Left forelimb (tissue), 1 donor: ENCODE measurements at places on chromosomes 5 and 9.

GRCh38 chr9:121638399-121638798, 13.0 kb upstream of the DAB2IP start:
- no peak for DNase-seq

DNA sequence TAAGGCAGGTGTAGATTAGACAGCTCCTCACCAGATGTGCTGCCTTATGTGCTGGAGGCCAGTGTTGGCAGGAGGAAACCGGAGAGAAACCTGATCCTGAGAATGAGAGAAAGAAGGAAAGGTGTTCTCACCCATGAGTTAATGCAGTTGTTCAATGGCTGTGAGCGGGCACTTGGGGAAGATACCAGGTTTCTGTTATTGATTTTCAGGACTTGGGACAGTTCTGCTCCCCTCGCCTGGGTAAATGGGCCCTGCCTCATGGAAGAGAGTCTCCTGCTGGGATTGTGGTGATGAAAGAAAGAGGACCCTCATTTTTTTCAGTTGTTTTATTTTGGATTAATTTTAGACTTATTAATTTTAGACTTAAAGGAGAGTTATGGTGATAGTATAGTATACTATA, 59.5 kb downstream of the EGFLAM start:
- DNase-seq: no peak

- DNase-seq: no peak
These were observed 1277.7 kb upstream of the NUDT12 start for GRCh38 chr5:104840284-104840683.

DNA sequence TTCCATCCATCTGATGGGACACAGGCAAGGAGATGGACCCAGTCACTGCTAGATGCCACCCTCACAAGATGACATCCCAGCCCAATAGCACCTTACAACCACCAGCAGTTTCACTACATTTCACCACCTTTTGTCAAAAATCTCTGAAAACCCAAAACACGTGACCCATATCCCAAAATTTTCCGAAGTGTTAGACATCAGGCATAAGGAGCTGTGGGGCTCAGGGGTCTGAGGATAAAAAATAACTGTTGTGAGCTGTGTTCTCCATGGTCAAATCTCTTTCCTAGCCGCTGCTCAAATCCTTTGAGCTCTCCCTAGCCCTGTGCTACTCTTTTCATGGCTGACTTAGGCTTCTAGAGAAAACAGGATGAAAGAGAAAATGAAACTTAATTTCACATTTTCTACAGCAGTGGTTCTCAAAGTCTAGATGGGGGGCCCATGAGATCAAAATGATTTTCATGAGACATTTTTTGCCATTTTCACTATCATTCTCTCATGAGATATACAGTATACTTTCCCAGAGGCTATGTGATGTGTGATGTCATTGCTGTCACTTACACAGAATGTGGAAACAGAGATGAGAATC, 40.7 kb downstream of the TIMD4 start:
- DNase-seq: no peak

GRCh38 chr5:123285122-123286023, 137.8 kb downstream of the CEP120 start:
- DNase-seq: no peak

DNA sequence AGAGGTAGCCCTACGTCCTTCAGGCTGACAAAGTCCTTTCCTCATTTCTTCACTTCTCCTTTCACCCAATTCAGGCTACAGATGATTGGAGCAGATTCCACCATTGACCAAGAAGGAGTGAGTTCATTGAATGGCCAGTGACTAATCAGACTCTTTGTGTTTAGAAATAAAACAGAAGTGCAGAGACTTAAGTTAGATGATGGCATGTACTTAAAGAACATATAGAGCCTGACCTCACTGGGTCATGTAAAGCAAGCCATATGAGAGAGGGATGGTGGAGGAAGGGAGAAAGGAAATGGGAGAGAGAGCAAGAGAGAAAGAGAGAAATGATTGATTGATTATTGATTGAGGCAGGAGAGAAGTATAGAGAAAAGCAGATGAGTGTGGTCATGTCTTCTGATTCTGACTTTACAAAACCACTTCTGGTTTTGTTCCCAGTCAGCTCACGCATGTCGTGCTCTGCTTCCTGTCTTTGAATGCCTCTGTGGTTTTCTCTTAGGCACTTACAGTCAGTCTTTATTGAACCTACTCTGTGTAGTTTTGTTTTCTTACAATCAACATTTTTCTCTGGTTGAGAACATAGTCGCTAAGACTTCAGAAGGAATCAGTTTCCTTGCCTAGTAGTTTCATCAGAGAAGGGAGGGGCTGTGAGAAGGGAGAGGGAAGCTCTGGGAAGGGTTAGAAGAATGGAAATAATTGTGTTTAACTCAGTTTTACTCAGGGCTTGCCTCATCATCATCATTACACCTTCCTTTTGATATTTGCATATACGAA, 149.2 kb upstream of the KLF9 start:
- DNase-seq: no peak

DNA sequence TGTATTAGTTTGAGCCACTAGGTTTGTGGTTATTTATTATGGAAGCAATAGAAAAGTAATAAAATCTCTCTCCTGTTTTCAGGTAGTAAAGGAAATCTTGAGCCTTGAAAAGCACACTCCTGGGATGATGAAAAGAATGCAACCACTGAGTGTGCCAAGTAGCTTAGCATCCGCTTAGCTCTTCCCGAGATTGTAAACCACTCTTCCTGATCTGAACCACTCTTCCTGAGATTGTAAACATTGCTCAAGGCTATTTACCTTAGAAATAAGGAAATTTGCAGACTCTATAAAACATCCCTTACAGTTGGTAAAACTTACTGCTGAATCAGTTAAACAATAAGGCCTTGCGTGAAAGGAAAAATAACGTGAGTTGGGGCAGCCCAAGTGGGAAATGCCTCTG, 17.4 kb upstream of the IL33 start:
- no peak for DNase-seq

DNA sequence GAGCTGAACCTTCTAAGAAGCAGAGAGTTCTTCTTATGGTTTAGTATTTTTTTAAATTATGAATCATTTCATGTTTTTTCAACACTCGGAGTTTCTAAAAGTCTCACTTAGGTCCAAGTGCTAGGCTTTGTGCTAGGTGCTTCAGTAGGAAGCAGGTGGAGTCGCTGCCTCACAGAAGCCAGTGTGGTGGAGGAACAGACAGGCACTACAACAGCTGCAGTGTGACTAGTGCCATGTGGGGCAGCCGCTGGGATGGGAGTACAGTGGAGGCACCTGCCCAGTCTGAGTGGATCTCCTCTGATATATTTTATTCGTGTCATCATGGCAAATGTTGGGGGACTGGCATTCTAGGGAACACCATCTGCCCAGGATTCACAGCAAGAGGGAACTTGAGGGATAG, 15.3 kb downstream of the PCDHGC5 start:
- DNase-seq: no peak

GRCh38 chr9:99725852-99726251, 95.8 kb upstream of the NR4A3 start:
- no peak for DNase-seq

- no peak for DNase-seq
These were observed 23.2 kb upstream of the SLC25A51 start for GRCh38 chr9:37927132-37927531.

- DNase-seq: no peak
These were observed 3.2 kb downstream of the PPARGC1B start for GRCh38 chr5:149733129-149733900.

GRCh38 chr9:14993901-14994554, 83.8 kb upstream of the FREM1 start:
- no peak for DNase-seq

DNA sequence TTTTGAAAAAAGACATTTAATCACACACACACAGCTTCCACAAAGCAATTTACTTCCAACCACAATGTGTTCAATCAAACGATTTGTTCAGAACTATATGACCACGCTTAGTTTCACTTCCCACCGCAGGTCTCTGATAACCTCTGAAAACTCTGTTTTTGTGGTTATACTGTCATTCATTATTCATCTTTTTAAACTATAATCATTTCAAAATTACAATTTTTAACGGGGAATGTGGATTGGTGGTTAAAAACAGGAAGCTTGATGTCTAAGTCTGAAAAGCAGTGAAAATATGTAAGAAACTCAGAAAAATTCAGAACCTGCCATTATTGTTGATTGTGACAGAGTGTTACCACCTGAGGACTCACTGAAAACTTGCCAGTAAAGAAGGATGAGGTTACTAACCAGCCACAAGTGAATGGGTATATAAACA, 12.7 kb upstream of the TMEM174 start:
- DNase-seq: no peak

GRCh38 chr5:160434022-160434531, 12.4 kb downstream of the PTTG1 start:
- no peak for DNase-seq

GRCh38 chr5:43376496-43377140, 35.6 kb downstream of the CCL28 start:
- no peak for DNase-seq

- no peak for DNase-seq
These were observed 44.8 kb downstream of the LURAP1L start for GRCh38 chr9:12819436-12820185.

DNA sequence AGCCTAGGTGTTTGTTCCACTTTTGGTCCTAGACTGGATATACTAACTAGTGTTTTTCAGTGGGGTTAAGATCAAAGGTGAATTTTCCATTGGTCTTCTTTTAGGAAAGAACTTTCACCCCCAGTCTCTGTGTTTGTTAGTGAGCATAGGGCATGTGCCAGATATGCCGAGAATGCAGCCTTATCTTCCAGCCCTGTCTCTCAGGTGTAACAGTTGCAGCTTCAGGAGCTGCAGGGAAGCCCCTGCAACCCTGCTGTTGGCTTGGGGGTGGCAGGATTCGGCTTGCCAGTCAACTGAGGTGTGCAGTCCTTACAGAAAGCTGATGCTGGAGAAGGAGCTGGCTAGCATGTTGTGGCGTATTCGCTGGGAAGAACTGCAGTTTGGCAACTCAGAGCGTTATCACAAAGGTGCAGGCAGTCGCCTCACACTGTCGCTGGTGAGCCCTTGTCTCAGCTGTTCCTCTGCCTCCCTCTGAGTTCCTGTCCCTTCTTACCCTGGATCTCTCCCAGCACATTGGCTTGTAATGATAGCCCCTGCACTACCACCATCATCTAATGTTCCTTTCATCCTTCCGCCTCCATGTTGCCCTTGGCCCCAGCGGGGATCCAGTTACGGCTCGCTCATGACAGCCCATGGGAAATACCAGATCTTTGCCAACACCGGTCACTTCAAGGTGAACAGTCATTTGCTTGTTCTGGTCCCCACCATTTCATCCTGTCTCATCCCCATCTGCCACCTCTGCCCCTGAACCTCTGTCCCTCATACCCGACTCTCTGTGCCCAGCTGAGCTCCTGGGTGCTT, 10.1 kb downstream of the NPR2 start:
- DNase-seq: no peak

DNA sequence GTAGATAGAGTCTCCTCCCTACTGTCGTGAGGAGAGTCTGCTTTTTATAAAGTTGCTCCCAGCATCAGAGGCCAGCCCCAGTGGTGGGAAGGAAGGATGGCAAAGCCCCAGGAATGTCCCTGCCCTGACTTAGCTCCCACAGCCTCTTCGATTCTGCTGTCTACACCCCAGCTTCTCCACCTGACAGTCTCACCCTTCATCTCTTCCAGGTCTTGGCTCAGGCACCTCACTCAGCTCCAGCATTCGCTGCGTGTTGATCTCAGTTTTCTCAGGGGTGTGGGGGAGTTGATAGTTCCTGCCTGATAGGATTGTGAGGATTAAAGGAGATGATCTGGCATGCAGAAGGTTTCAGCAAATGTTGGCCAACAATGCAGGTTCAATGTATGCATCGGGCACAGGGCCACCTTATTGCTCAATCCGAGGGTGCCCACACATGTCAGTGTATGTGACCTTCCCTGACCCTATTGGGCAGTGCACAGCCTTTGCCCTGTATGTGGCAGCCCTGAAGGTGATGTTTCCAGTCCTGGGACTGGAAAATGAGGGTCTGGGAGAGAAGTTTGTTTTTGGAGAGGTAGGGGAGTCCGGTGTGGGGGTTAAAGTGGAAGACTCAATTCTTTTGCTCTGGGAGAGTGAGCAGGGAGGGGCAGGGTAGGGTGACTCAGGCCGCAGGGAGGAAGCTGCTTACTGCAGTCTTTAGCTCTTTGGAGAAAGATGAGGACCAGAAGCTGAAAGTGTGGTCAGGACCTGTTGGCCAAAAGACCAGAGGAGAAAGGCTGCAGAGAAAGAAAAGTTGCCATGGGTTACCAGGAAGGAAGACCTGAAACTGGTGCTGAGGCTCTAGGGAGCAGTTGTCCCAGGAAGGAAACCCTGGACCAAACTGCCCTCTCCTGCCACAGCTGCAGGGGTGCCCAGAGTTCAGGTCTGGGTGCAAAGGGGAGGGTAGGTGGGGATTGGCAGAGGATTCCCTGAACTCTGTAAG, 153.2 kb downstream of the MACROH2A1 start:
- DNase-seq: peak; percentile 53

DNA sequence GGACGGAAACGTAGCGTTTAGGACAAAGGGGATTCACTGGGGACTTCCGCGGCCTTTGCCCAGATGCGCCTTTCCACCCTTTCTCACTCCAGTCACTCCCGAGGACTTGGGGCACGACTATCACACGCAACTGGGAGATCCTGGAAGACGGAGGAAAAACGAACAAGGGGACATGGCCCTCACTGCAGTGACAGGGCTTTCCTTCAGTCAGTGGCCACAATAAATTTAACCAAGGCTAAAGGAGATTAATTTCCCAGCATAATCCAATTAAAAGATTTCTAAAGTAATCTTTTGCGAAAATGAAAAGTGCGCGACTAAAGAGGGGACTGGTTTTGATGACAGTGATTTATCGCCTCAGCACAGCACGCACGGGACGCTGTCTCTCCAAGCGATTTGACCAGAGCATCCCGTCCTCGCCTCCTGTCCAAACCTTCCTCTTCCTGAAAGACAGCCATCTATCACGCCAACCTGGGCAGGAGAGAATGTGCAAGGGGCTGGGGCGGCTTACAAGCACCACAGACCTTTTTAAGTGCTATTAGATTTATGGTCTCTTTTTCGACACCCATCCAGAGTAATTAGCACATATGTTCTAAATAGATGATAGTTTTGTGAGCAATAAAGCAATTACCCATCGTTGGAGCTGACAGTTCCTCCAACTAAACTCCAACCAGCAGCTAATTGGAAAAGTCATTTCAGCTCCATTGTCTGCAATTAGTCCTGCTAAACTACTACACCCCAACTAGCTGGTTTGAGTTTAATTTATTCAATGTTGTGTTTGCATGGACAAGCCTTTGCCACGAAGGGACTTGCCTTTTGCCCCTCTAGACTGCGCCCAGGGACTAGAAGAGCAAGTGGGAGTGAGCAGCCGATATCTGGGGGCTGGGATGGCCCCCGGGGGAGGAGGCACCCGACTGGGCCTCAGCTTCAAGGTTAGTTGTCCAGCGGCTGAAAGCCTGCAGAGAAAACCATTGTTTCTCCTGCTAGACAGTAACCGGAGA, 7.4 kb downstream of the NR2F1-AS1 start:
- DNase-seq: no peak

DNA sequence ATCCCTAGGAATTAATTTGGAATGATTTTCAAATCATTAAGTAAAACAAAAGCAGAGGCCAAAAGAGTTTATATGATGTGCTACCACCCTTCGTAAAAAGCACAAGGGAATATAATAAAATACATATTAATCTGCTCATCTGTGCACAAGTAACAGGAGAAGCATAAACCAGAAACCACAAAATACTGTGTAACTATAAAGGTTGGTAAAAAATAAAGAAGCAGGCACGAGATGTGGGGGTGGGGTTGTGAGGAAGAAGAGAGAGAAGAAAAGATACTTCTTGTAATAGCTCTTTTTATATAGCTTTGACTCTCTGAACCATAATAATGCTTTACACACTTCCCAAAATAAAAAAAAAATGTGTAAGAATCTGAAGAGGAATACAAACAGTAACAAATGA, 214.9 kb upstream of the EFNA5 start:
- no peak for DNase-seq

GRCh38 chr5:168123631-168124528, 167.6 kb upstream of the WWC1 start:
- no peak for DNase-seq

- DNase-seq: no peak
These were observed 608 bp downstream of the ELOVL7 start for GRCh38 chr5:60843386-60843935.
